ENCODE measurements at places on chromosomes 3 and 15.

- peak overlapping the region; percentile 63 for H3K4me3 ChIP-seq
- H3K36me3 ChIP-seq: no peaks in the 10 kb centered on the region
- H3K4me1 ChIP-seq: peaks cover 12% of the 10 kb centered on the region
- H3K27me3 ChIP-seq: peaks cover 15% of the 10 kb centered on the region
- H3K27ac ChIP-seq: no peak overlapping the region
Measured at GRCh38 chr3:69542089-69542804, 156.4 kb upstream of the FRMD4B start.

- no peak overlapping the region for H3K4me3 ChIP-seq
- H3K27me3 ChIP-seq: no peaks in the 10 kb centered on the region
- no peak overlapping the region for H3K27ac ChIP-seq
- no peak for DNase-seq
Measured at GRCh38 chr15:71476823-71477222, 333.5 kb upstream of the NR2E3 start.

DNA sequence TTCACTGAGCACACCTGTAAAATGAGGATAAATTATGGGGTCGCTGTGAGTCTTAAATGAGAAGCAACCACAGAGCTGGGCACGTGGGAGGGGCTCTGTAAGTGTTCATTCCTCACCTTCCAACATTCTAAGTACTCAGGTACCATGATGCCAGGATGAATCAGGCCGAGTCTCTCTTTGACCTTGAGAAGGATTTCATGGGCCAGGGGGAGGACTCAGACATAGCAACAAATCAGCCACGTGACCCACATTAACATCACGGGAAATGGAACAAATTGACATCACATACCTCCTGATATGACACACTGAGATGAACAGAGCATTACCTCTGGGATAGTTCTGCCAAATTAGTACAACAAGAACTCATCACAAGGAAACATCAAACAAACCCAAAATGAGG is 35.2 kb upstream of the USP3 start:
- H3K4me1 ChIP-seq: peaks cover 19% of the 10 kb centered on the region
- no peak overlapping the region for H3K4me3 ChIP-seq
- DNase-seq: no peak
- no peaks in the 10 kb centered on the region for H3K36me3 ChIP-seq
- H3K27ac ChIP-seq: no peak overlapping the region

DNA sequence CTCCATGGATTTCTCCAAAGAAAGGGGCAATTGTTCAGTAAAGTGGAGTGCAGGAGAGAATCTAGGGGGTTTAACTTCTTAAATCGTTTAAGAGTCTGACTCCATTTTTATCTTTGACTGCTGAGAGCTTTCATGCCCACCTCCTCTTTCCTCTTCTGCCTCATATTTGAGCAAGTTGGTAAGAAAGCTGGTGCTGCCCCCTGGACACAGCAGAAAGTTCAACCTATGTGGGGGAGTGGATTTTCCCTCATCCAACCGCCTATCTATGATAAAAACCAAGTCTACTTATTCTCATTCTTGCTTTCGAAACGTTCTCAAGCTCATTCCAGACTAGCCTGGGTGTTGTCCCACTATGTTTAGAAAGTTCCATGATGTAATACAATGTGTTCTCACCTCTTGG is 26.0 kb downstream of the HHLA2 start:
- H3K4me3 ChIP-seq: no peak overlapping the region
- DNase-seq: no peak
- no peaks in the 10 kb centered on the region for H3K27me3 ChIP-seq
- no peaks in the 10 kb centered on the region for H3K36me3 ChIP-seq
- no peak overlapping the region for H3K27ac ChIP-seq
- no peaks in the 10 kb centered on the region for H3K4me1 ChIP-seq

DNA sequence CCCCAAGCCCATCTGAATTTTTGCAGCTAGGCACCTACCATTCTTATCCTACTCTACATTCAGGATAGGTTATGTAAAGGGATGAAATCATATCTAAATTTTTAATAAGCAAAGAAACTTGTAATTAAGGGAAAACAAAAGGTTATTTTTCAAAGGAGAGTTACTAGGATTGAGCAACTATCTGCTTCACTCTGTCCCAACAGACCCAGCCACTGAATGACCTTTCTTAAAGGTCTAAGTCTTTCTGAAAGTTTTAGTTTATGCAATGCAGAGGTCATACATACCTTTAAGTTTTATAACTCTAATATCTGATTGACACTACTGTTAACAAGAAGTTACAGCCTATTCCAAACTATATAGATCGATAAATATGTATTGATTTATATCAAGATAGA is 209.2 kb upstream of the CTNNB1 start:
- H3K27ac ChIP-seq: no peak overlapping the region
- no peak overlapping the region for H3K4me3 ChIP-seq
- no peak for DNase-seq
- peaks cover 6% of the 10 kb centered on the region for H3K4me1 ChIP-seq
- H3K27me3 ChIP-seq: no peaks in the 10 kb centered on the region

DNA sequence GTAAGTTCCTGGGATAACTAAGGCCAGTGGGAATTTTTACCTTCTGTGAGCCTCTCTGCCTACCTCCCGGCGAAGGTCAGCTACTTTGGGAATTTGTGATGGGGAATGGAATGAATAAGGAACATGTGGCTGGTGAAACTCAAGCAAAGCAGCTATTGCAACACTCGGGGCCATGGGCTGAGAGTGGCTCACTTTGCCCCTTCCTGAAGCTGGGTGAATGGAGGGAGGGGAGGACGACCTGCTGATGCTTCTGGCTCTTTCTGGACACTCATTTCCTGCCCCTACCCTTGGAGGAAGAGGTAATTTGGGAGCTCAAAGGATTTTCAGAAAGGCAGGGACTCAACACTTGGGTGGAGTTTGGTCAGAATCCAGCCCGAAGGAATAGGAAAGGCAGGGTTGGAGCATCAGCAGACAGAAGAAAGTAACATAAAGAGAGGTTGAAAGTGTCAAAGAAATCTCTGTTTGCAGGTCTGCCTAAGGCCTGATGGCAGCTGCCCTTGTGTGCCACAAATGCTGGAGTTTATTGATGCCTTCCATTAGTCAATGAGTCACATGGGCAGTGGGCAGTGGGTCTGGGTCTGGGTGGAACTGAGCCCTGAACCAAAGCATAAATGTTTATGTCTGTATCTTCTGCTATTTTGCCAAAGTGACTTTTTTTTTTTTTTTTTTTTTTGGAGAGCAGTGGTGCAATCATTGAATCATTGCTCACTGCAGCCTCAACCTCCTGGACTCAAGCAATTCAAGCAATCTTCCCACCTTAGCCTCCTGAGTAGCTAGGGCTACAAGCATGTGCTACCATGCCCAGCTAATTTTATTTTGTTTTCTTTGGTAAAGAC is 12.4 kb downstream of the LAMP3 start:
- H3K4me3 ChIP-seq: no peak overlapping the region
- H3K27me3 ChIP-seq: peaks cover 7% of the 10 kb centered on the region
- H3K36me3 ChIP-seq: no peaks in the 10 kb centered on the region
- H3K27ac ChIP-seq: no peak overlapping the region

- no peaks in the 10 kb centered on the region for H3K27me3 ChIP-seq
- DNase-seq: no peak
- no peaks in the 10 kb centered on the region for H3K36me3 ChIP-seq
Measured at GRCh38 chr3:159825216-159825854, 163.3 kb upstream of the IL12A start.

DNA sequence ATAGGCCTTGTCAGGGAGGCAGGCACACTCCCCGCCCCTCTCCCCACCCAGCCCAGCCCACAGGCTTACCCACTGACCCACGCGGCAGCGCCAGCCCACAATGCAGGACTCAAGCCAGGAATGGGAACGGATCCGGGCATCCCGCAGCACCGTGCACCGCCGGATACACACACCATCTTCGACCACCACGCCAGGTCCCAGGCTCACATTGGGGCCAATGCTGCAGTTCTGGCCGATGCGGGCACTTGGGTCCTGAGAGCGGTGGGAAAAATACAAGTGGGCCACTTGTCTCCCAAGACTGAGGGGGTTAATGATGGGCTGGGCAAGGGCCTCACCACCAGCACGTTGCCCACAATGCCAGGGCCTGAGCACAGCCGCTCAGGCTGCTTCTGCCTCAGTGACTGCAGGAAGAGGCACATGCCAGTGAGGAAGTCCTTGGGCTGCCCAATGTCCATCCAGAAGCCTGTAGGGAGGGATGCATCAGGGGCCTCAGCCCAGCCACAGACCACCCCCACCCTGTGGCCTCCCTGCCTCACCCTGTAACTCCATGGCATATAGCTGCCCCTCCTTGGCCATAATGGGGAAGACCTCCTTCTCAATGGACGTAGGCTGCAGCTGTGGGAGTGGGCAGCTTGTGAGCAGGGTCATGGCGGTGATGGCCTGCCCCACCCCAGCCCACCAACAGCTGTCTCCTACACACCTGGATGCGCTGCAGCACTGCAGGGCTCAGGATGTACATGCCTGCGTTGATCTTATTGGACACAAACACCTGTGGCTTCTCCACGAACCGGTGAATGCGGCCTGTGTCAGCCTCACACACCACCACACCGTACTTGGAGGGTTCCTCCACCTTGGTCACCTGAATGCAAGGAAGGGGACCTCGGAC is 1.6 kb downstream of the GMPPB start:
- peaks cover 6% of the 10 kb centered on the region for H3K27me3 ChIP-seq
- H3K4me1 ChIP-seq: peaks cover 47% of the 10 kb centered on the region
- DNase-seq: no peak
- H3K36me3 ChIP-seq: peaks cover 47% of the 10 kb centered on the region
- H3K4me3 ChIP-seq: no peak overlapping the region

GRCh38 chr3:42632146-42632545 is 21.4 kb upstream of the ZBTB47 start:
- H3K4me1 ChIP-seq: no peaks in the 10 kb centered on the region
- H3K4me3 ChIP-seq: no peak overlapping the region
- peaks cover 45% of the 10 kb centered on the region for H3K36me3 ChIP-seq
- no peak for DNase-seq
- no peaks in the 10 kb centered on the region for H3K27me3 ChIP-seq
- no peak overlapping the region for H3K27ac ChIP-seq
